ENCODE measurements at places on chromosomes 16 and 17.

- no peak for DNase-seq
Observed at GRCh38 chr16:82636958-82637357, 10.2 kb downstream of the CDH13 start.

GRCh38 chr17:73317513-73318426 is 6.0 kb upstream of the CDC42EP4 start:
- no peak for DNase-seq

GRCh38 chr16:52114379-52114778 is 432.6 kb downstream of the TOX3 start:
- no peak for DNase-seq

GRCh38 chr17:42266918-42267766 is 9.0 kb downstream of the STAT5B start:
- DNase-seq, result no peak

DNA sequence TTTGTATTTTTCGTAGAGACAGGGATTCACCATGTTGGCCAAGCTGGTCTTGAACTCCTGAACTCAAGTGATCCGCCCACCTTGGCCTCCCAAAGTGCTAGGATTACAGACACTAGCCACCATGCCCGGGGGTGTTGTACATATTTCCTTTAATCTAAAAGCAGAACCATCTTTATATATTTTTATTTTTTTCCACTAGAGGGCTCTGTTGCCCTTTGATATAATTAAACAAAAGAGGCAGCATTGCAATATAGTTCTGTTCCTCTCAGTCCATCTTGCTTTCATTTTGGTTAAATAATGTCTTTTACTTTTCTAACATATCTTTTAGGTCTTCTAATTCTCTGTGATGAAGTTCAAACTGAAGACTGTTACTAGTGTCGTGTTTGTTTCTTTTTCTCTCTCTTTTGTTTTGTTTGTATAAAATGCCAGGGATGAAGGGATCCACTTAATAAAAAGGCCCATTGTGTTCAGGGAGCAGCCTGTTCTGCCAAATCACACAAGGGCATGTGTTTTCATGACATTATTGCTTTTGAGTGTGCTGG is 23.4 kb downstream of the WWOX start:
- no peak for DNase-seq

- DNase-seq, result no peak
Observed at GRCh38 chr16:89612415-89613166, 851 bp upstream of the DPEP1 start.

DNA sequence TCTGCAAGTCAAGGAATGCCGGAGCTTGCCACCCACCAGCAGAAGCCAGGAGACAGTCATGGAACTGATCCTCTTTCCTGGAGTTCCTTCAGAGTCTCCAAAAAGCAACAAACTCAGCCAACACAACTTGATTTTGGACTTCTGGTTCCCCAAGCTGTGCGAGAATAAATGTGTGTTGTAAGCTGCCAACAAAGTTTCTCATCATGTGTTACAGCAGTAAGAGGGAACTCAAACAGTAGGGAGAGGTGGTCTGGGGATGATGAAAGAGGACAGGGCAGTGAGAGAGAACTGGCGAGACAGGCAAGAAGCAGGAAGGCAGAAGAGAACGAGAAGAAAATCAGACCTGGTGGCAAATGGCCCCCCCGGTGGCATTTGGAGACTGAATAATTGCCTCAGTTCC is 204.9 kb downstream of the MAF start:
- no peak for DNase-seq

GRCh38 chr17:44280392-44280937 is 12.5 kb upstream of the SLC4A1 start:
- no peak for DNase-seq

GRCh38 chr16:3874794-3875692 is 5.5 kb downstream of the CREBBP start:
- no peak for DNase-seq

GRCh38 chr17:3879591-3880417 is 13.0 kb downstream of the CAMKK1 start:
- DNase-seq, result no peak

DNA sequence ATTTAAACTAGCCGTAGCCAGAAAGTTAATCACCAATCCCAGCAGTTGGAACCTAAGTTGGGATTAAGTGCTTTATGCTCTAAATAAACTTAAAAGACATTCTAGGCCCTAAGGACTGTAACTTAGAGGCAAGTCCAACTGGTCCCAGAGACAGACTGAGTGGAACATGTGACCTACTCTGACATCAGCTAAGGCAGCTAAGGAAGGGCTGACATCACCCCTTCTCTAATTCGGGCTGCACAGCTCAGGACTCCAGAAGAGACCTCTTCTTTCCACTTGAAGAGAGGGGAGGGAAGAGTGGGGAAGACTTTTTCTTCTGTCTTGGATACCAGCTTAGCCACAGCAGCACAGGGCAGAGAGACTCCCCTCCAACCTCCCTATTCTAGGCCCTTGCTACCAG is 565.2 kb downstream of the CDH8 start:
- DNase-seq, result no peak

GRCh38 chr16:82137822-82138167 is 32.2 kb downstream of the MPHOSPH6 start:
- no peak for DNase-seq

GRCh38 chr17:64635647-64636305 is 26.3 kb downstream of the SMURF2 start:
- no peak for DNase-seq

DNA sequence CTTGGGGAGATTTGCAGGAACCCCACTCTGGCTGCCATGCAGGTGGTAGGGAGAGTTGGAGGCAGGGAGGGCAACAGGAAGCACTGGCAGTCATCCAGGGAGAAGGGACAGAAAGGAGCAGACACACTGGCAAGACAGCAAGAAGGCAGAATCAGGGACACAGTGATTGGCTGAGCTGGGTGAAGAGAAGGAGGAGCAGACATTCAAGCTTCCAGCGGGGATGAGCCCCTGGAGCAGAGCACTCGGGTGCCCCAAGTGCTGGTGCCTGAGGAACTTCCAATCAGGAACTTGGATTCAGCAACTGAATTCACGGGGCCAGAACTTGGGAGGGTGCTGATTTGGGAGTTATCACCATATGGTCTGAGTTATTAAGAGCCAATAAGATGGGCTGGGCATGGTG is 6.3 kb upstream of the ITGA3 start:
- DNase-seq, result no peak

DNA sequence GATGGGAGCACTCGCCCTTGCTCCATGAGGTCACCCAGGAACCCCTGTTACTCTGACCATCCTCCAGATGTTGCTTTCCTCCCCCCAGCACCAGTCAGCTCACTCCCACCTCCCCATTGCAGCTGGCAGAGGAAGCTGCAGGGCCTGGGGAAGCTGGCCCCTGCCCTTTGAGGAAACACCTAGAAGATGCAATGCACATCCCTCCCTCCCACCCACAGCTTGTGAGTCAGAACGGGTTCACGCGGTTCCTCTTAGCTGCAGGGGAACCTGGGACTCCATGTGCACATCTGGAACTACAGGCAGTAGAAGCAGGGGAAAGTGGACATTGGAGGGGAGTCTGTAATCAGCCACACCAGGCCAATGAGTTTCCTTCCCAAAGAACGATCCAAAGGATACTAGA is 96.9 kb downstream of the KATNIP start:
- no peak for DNase-seq

DNA sequence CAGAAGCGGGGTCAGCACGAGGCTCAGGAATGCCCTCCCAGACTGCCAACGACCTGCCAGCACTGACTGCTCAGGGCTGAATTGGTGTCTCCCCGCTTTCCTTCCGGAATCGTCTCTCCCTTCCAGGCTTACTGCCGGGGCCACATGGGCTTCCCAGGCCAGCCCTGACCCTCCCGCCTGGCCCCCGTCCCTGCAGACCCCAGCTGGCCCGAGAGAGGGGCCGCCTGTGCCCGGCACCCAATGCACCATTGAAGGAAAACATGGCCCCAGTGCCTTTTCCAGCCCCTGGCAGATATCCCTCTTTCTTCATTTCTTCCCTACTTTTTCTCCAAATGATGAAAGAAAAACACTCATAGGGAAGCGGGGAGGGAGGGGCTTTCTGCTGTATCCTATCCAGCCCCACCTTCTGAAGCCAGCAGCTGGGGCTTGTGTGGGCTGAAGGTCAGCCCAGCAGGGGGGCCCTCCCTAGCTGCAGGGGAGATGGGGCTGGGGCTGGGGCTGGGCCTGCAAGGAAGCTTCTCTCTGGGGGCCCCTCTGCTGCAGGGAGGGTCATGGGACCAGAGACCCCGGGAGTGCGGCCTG is 25.9 kb downstream of the ZNF469 start:
- no peak for DNase-seq

GRCh38 chr16:57167953-57168352 is 17.9 kb downstream of the PSME3IP1 start:
- DNase-seq, result no peak

- no peak for DNase-seq
Observed at GRCh38 chr17:82299452-82299851, 18.0 kb downstream of the CD7 start.

- no peak for DNase-seq
Observed at GRCh38 chr16:24372824-24373223, 116.7 kb downstream of the CACNG3 start.

DNA sequence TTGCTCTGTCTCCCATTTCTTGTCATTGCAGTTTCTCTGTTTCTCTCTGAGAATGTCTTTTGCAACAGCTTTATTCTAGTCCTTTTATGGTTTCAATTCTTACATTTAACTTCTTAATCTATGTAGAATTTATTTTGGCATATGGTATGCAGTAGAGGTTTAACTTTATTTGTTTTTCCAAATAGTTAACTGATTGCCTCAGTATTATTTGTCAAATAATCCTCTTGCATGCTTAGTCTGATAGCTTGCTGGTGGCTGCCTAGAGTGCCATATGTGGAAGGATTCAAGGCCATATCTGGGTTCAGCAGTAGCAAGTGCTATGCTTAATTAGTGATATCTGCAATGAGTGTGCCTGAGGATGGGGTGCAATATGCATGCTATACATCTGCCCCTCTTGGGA is 6.9 kb downstream of the SNTB2 start:
- no peak for DNase-seq

DNA sequence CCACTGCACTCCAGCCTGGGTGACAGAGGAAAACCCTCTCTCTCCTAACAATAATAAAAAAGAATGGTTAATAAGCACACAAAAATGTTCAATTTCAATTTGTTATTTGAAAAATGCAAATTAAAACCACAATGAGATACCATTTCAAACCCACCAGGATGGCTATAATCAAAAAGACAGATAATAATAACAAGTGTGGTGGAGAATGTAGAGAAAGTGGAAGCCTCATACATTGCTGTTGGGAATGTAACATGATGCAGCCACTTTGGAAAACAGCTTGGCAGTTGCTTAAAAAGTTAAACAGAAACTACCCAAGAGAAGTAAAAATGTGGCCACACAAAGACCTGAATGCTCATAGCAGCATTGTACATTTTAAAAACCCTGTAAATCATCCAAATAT is 51.8 kb upstream of the MAP3K14 start:
- DNase-seq, result no peak

DNA sequence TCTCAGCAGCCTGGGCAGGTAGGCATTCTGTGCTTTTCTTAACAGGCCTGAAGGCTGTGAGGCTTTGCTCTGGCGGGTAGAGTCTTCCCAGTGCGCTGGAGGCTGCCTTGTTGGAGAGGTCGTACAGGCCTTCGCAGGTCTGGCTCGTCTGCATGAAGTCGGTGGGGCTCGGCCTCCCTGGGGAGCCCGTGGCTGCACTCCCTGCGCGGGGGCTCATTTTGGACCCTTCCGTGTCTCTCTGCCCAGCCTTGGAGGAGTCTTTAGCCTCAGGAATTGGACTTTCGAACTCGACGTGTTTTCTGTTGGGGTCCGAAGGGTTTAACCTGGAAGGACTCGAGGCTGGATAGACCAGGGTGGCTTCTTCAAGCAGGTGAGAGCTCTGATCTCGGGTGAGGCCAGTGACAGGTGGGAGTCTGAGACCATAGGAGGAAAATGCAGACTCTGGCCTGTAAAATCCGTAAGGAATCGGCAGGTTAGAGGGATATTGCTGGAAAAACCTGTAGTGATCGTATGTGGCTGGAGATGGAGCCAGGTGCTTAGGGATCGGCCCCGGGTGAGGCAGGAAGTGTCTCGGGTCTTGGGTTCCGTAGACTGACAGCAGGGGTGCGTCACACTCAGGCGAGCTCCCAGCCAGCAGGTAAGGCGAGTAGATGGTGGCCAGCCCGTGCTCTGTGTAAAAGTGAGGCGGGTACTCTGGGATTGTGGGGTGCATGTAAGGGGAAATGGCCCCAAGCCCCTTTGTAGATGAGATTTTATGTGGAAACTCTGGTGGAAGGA is 8.6 kb downstream of the ZNF750 start:
- no peak for DNase-seq

- DNase-seq, result no peak
Observed at GRCh38 chr16:3949287-3949686, 68.8 kb upstream of the CREBBP start.

- no peak for DNase-seq
Observed at GRCh38 chr17:17605083-17605728, 13.7 kb upstream of the PEMT start.

- DNase-seq, result no peak
Observed at GRCh38 chr17:73861543-73861942, 217.3 kb upstream of the SDK2 start.

DNA sequence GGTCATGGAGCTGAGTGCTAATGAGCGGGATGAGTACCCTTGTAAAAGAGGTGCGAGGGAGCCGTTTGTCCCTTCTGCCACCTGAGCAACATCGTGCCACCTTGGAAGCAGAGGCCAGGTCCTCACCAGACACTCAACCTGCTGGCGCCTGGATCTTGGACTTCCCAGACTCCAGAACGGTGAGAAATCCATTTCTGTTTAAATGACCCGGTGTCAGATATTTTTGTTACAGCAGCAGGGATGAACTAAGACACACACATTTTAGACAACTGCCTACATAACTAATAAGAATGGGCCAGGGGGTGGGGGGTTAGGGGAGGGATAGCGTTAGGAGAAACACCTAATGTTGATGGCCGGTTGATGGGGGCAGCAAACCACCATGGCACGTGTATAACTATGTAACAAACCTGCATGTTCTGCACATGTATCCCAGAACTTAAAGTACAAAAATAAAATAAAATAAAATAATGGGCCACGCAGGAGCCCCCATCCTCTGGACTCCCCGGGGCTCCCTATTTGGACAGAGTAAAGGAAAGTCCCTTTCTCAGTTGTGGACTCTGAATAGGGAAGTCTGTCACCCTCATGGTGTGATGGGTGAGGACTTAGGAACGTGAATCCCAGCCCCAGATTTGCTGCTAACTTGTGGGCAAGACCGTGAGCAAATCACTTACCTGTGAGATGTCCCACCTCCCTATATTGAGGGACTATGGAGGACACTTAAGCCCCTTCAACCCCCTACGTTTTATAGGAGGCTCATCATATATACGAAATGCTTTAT is 60.6 kb upstream of the DNAH17 start:
- no peak for DNase-seq

GRCh38 chr16:4767872-4768548 is 1.0 kb upstream of the ZNF500 start:
- no peak for DNase-seq

- DNase-seq, result no peak
Observed at GRCh38 chr17:7982666-7983065, 19.7 kb upstream of the GUCY2D start.
